ENCODE measurements at places on chromosomes 11 and 22. TPM values are rescaled to one million over a fixed set of nuclear protein-coding genes. Genes with fewer than 3 reads are reported as not detected.

DNA sequence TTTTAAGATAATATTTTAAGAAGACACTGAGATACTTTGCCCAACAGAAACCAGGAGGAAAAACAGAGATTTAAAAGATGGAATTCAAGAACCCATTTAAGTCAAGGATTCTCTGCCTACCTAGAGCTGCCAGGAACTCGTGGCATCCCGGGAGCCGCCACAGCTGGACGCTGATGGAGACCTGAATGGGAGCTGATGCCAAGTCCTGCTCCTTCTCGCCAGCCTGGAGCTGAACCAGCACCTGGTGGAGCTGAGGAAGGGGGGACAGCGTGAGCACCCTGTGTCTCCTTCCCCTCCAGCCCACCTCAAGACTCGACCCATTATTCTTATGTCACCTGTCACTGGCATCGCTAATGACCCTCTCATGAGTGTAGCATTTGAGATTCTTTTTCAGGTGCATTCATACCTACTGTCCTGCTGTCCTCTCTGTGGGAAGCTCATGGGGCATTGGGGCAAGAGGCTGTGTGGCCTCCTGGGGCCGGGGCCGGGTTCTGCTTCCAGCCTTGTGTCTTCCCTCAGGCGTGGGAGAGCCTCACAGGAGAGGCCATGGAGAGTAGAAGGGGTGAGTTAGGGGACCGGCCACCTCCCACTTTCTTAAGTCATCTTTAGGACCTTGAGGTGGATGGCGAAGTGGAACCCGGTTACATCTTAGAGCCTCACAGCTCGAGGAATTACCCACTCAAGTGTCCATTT, 70.8 kb upstream of the PITPNB start:
- no peak for DNase-seq

Gene SF3B2
- 88.2 TPM for total RNA-seq

GRCh38 chr11:65311170-65311678, 3.4 kb upstream of the CDC42EP2 start:
- peak; percentile 66 for DNase-seq

DNA sequence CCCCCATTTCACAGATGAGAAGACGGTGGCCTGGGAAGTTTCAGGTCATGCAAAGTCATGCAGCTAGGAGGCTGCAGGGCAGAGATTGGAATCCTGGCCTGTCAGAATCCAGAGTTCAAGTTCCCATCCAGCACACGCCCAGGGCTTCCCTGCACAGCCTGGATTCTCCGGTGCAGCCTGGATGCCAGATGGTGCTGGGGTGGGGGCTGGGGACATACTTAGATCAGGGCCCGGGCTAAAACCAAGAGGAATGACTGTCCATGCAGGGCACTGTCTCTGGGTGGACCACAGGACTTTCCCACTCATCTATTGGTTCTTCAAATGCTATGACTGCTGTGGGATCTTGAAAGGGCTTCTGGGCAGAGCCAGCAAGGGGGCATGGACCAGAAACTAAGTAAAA, 24.6 kb downstream of the LMO1 start:
- DNase-seq: no peak

Data from bronchial epithelial cell (primary cell).